ENCODE measurements at places on chromosomes 4 and X.

- DNase-seq = no peak
Measured at GRCh38 chr4:107275225-107275624, 239.1 kb upstream of the DKK2 start.

- DNase-seq = no peak
Measured at GRCh38 chr4:27181693-27182092, 321.1 kb downstream of the STIM2 start.

DNA sequence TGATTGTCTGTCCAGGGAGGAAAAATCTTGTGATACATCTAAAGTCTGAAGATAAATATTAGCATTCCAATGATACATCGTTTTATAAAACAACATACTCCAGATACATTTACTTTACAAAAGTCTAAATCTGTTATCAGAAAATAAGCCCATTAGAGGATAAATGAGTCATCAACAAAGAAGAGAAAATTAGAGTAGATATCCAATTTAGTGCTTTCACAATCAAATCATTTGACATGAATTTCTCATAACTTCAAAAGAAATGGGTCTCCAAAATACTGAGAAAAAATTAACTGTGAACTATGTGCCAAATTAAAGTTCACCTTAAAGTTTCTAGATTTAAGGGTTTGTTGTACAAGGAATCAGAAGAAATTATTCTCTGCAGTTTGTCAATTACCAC is 213.8 kb downstream of the ANK2 start:
- no peak for DNase-seq

DNA sequence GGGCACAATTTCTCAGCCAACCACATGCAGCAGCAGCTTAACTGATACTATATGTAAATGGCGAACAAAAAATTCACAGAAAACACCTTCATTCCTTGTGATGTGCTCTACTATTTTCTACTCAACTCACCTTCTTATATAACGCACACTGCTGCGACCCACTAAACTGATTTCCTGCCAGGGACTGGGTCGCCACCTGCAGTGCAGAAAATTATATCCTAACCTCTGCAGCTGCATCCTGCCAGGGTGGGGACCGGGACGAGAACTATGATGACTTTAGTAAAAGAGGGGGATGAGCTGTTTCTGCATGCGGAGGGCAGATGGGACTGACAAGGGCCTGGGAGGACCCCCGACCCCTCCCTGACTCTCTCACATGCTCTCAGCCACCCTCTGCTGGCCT is 27.4 kb downstream of the ABLIM2 start:
- no peak for DNase-seq

DNA sequence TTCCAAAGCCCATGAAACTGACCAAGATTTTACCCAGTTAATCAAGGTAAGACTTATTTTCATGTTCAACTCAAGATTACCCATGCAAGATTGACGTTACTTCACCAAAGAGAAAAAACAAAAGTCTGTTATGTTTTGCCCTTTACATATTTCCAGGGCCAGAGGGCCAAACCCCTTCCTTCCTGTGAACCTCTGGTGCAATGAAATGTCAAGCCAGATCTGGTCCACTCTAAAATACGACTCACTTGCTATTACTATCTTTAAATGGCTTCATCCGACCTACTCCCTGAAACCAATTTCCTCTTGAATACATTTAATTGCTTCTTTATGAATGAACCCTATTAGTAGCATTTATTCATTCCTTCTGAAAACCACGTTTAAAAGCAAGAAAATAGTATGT is 33.0 kb downstream of the TSPAN5 start:
- no peak for DNase-seq

DNA sequence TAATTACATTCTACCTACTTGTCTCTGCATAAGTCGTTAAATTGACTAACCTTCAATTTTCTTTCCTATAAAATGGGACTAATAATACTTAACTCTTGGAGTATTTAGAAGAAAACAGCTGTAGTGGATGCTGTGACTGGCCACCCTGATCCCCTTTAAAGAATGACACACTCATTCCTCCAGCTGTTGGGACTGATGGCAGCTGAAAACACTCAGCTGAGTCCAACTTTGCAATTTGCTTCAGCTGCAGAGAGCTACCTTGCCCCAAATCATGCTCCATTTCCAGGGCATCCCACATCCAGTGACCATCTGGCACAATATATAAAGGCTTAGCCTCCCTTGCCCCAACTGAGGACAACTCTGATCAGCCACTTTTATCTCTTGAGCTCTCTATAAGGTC is 89.1 kb downstream of the MID1IP1 start:
- no peak for DNase-seq

GRCh38 chr4:182230256-182230655 is 12.9 kb upstream of the TENM3 start:
- no peak for DNase-seq

DNA sequence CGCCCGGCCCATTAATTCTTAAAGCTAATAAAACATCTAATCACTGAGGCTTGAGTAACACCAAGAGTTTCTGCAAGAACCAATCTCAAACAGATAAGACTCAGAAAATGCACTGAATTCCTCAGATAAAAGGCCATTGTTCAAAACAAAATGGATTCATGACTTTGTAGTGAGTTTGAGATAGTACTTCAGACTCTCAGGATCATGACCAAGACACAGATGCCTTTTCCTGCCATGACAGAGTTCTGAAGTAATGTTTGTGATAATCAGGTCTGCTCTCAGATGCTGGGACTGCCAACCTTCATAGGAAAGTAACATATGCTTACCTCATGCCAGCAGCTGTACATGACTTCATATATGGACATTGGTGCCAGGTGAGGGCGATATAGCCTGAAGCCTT is 54.6 kb downstream of the NIPAL1 start:
- DNase-seq = peak; percentile 69

DNA sequence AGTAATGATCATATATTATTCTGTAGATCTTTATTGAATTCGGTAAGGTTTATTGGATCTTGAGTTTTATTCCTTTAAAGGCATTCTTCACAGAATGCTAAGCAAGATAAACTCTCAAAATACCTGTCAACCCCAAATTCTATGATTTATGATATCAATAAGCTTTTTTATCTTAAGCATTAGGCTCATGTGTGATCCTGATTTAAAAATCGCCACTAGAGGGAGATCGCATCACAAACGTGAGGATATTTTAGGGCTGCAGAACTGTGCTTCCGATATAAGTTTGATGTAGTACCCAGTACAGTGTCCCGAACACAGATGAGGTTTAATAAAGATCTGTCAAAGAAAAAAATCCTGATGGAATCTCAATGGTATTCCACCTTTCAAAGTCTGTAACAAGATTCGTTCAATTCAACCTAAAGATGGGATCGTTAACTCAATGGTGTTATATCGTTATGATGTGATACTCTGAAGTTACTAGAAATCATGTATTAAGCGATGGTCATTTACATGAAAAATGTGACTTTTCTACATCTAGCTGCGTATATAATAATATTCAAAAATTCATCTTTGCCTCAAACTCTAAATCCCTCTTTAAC is 169.0 kb downstream of the CORIN start:
- DNase-seq = peak; percentile 57

DNA sequence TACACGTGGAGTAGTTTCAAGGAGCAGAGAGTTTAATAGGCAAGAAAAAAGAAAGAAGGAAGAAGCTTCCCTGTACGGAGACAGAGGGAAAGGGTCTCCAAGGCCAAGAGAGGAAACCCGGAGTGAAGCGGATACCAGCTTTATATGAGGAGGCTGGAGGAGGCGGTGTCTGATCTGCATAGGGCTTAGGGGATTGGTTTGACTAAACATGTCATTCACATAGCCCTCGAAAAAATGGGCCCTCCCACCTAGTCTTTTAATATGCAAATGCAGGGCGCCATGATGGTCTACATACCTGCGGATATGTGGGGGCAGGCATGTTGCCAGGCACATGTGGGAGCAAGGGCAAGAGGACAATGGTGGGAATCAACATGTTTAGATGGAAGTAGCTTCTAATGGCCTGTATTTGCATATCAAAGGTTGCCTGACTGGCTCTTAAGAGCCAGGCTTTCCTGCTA is 103.1 kb upstream of the UGT8 start:
- DNase-seq = peak; percentile 1

DNA sequence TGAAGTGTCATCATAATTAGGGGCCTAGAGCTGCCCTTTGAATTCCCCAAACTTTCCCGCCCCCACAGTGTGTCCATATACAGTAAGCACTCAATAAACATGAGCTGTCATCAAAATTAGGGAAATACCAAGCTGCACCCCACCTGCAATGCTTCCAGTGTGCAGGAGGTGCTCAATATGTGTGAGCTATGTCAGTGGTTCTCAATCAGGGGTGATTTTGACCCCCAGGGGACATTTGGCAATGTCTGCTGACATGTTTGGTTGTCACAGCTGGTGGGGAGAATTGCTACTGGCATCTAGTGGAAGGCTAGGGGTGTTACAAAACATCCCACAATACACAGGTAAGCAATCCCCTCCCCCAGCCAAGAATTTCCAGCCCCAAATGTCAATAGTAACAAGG is 748 bp downstream of the CFP start:
- DNase-seq = peak; percentile 15

DNA sequence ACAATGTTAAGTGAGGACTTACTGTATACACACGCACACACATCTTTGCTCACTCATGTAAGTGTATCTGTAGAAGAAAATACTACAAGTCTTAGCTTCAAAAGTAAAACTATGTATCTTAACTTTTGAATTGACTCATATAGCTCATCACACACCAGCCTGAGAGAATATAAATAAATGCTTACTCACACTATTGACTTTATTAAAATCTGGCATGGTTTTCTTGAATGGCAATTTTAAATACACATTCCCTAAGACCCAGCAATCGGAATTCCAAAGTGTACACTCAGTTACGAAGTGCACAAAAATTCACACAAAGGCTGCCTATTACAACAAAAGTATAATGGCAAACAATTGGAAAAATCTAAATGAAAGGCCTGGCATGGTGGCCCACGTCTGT is 2.0 kb downstream of the ERCC6L start:
- DNase-seq = no peak

GRCh38 chr4:47837908-47838294 is at the start of gene CORIN:
Gene CORIN, minus strand, starts transcription at chr4:47838067. Its CDS starts 118 bp downstream, at chr4:47837949.
- no peak for DNase-seq

DNA sequence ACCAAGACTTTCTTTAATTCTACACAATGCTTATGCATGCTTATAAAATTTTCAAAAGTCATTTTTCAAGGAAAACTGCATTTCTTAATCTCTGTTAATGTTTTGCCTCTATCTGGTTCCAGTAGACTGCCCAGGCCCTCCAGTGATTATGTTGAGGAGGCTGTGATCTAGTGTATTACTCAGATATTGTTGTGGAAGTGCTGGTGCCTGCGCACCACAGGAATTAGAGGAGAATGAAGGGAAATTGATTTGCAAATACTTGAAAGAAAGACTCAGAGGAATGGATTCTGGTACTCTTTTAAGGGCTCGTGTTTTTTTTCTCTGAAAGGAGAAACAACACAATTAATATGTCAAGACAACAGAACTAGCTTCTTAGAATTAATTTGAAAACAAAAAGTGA is 1015.1 kb downstream of the RPA4 start:
- peak; percentile 44 for DNase-seq

DNA sequence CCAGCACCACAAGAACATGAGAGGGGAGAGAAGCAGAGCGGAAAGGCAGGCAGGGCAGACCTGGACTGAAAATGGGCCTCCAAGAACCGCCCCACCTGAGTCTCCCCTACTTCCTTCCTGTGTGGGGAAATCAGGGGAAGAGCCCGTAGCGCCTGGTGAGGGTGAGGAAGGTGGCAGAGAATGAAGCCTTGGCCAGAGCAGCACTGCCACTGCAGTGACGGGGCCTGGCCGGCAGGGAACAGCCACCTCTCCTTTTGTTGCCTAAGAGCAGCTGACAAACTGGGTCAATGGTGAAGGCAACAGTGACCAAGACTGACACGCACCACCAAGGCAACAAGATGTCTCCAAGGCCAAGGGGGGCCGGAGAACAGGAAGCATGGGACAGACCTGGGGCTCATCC is 58.4 kb upstream of the CBR4 start:
- no peak for DNase-seq

GRCh38 chr4:120088507-120088906 is 21.9 kb upstream of the MAD2L1 start:
- peak; percentile 24 for DNase-seq

DNA sequence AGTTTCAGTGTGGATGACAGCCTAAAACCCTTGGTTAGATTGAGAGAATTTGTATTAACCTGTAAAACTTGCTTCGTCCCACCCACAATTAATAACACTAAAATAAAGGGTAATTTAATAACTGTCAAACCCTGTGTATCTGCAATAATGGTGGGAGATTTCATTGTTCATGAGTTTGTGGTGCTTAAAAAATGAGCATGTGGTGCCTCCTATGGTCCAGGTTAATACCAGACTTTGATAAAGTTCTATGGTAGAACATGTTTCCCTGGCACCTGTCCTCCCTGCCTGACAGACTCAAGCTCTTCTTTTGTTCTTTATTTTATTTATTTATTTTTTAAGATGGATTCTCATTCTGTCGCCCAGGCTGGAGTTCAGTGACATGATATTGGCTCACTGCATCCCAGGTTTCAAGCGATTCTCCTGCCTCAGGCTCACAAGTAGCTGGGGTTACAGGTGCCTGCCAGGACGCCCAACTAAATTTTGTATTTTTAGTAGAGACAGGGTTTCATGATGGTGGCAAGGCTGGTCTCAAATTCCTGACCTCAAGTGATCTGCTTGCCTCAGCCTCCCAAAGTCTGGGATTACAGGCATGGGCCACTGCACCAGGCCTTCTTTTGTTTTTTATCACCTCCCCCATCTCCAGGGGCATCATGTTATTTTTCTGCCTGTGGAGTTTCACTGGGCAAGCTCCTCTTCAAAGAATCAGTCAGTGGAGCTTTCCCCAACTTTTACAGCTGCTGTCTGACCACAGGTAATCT is 289.2 kb downstream of the NR3C2 start:
- DNase-seq = peak; percentile 3

DNA sequence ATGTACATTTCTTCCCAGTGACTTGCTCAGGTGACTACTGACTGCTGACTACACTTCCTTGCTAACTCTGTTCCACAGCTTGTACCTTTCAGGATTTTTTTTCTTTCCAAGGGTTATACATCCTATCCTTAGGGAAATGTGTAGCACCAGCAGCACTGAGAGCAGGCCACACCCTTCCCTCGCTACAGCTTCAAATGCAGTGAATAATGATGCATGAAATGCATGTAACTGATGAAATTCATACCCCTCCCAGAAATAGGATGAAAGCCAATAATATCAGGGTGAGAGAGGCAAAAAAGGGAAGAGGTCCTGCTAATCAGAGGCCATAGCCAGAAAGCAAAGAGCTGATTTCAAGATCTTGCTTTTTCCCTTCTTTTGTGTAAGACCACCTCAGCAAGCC is 6.2 kb upstream of the FGF16 start:
- DNase-seq = no peak

GRCh38 chr4:84767168-84767567 is 184.2 kb downstream of the CDS1 start:
- DNase-seq = no peak

GRCh38 chr4:186932196-186932595 is 208.5 kb upstream of the FAT1 start:
- DNase-seq = peak; percentile 64
